Activated naive CD8-positive, alpha-beta T cell treated with anti-CD3 and anti-CD28 coated beads, Interleukin-2, amount 10 ng/mL, durations not matched to agents 7 days and 5 days (primary cell): ENCODE measurements at places on chromosomes 16 and 17. TPM values are rescaled to one million over a fixed set of nuclear protein-coding genes. Genes with fewer than 3 reads are reported as not detected.

Gene LAT
- total RNA-seq, result 297 TPM

Gene FAM20A
- total RNA-seq, result not detected

Gene SYT17
- total RNA-seq, result not detected

Gene CTF1
- total RNA-seq, result 0.37 TPM

Gene PCTP
- total RNA-seq, result 7.1 TPM

Gene SNX20
- 76.3 TPM for total RNA-seq

- H3K27ac ChIP-seq, result peak within 1 kb of the TSS; percentile 74
- peak within 1 kb of the TSS; percentile 94 for H3K4me3 ChIP-seq
- peaks cover 42% of the 10 kb centered on the region for H3K27me3 ChIP-seq
- DNase-seq, result peak; percentile 73
- H3K4me1 ChIP-seq, result peaks cover 37% of the 10 kb centered on the region
- H3K36me3 ChIP-seq, result peaks cover 12% of the 10 kb centered on the region
These were observed at the start of gene HOXB4 for GRCh38 chr17:48577946-48578615. Gene HOXB4, minus strand, starts transcription at chr17:48578350. Its CDS starts 31 bp downstream, at chr17:48578319.

- DNase-seq, result no peak
- H3K27me3 ChIP-seq, result peaks cover 3% of the 10 kb centered on the region
- H3K27ac ChIP-seq, result no peak overlapping the region
- H3K4me1 ChIP-seq, result no peaks in the 10 kb centered on the region
These were observed 66.6 kb upstream of the CPHXL start for GRCh38 chr16:75792771-75793492.

GRCh38 chr16:10989559-10989958, 45.2 kb downstream of the CLEC16A start:
- peak overlapping the region; percentile 56 for H3K4me3 ChIP-seq
- H3K4me1 ChIP-seq, result peaks cover 82% of the 10 kb centered on the region
- peaks cover 51% of the 10 kb centered on the region for H3K36me3 ChIP-seq

DNA sequence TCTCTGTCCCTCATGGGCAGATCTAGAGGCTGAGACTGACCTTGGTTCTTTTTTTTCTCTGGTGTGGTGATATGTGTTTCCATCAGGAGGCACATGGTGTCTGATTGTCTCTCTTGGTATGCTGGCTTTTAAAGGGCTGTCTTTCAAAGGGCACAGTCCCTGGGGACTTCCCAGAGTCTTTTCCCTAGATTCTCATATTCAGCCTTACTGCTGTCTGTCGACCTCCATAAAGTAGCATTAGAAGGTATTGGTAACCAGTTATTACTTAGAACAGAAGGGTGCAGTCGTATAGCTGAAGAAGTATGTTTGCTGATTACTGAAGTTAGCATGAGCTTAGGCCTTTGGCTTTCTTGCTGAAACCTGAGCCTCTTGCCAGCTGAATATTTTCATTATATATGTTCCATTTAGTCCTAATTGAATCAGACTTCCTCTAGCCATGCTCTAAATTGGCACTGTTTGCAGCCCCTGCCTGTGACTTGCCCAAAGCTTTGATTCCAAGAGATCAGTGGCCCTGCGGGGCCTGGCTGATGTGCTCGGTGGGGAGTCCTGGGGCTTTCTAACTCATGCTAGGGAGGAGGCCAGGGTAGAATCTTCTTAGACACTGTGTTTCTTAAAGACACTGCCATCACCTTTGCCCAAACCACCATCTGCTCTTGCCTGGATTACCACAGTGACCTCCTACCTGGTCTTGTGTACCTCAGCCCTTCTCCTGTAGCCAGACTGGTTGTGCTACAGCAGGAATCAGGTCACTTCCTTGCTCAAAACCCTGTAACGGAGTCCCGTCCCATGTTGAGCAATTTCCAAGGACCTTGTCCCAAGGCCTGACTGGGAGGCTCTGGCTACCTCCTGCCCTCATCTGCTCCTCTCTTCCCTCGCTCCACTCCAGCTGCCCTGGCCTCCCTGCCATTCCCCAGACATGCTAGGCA, 71.5 kb downstream of the WWP2 start:
- H3K27ac ChIP-seq, result no peak overlapping the region
- DNase-seq, result no peak
- no peaks in the 10 kb centered on the region for H3K36me3 ChIP-seq
- peaks cover 9% of the 10 kb centered on the region for H3K4me1 ChIP-seq
- no peaks in the 10 kb centered on the region for H3K27me3 ChIP-seq
- H3K4me3 ChIP-seq, result no peak overlapping the region

DNA sequence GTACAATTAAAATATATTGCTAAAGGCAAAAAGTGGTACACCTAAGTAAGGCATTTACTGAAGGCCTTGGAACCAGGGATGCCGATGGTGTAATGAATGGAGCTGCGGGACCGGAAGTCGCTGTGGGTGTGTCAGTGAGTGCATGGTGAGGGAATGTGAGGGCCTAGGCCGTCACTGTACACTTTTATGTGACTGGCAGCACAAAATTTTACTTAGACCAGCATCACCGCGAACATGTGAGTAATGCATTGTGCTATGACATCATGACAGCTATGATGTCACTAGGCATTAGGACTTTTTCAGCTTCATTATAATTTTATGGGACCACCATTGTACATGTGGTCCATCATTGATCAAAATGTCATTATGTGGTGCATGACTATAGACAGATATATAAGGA, 14.7 kb downstream of the ALOX15B start:
- no peak for DNase-seq

- peaks cover 5% of the 10 kb centered on the region for H3K36me3 ChIP-seq
- no peaks in the 10 kb centered on the region for H3K27me3 ChIP-seq
These were observed at the start of gene USP22 for GRCh38 chr17:21042458-21043295. Gene USP22, minus strand, starts transcription at chr17:21043011. Its CDS starts 176 bp downstream, at chr17:21042835.

- H3K4me1 ChIP-seq, result peaks cover 9% of the 10 kb centered on the region
- H3K4me3 ChIP-seq, result no peak overlapping the region
- H3K27ac ChIP-seq, result no peak overlapping the region
These were observed 160.6 kb downstream of the IRX3 start for GRCh38 chr16:54125751-54126655.

- H3K4me1 ChIP-seq, result peaks cover 9% of the 10 kb centered on the region
- DNase-seq, result no peak
- H3K27ac ChIP-seq, result no peak overlapping the region
- H3K27me3 ChIP-seq, result no peaks in the 10 kb centered on the region
These were observed 61.1 kb downstream of the TOM1L2 start for GRCh38 chr17:17911001-17911613.

GRCh38 chr16:14088155-14088753, 17.1 kb downstream of the MRTFB start:
- DNase-seq, result no peak
- H3K4me1 ChIP-seq, result no peaks in the 10 kb centered on the region
- no peak overlapping the region for H3K27ac ChIP-seq
- peaks cover 7% of the 10 kb centered on the region for H3K36me3 ChIP-seq
- H3K4me3 ChIP-seq, result no peak overlapping the region

GRCh38 chr16:17370731-17371285, 100.0 kb downstream of the XYLT1 start:
- peaks cover 19% of the 10 kb centered on the region for H3K36me3 ChIP-seq
- peak overlapping the region; percentile 79 for H3K4me3 ChIP-seq
- H3K27me3 ChIP-seq, result no peaks in the 10 kb centered on the region
- peaks cover 72% of the 10 kb centered on the region for H3K4me1 ChIP-seq
- no peak for DNase-seq

DNA sequence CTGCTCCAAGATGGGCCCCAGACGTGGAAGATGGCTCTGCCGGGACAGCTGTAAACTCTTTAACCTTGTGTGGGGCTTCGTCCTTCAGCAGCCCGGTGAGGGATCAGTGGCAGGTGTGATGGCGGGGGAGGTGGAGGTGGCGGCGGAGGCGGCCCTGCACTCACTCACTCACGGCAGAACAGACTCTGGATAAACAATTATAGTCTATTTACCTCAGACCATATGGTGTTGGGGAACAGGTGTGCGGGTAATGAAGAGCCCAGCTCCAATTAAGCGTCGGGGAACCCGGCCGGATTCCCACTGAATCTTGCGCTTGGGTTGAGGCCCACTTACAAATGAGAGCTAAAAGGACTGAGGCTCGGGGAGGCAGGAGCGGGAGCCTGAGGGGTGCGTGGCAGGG, 104.3 kb upstream of the SDK2 start:
- no peak overlapping the region for H3K4me3 ChIP-seq
- no peak overlapping the region for H3K27ac ChIP-seq
- no peak for DNase-seq
- peaks cover 3% of the 10 kb centered on the region for H3K27me3 ChIP-seq
- no peaks in the 10 kb centered on the region for H3K4me1 ChIP-seq

DNA sequence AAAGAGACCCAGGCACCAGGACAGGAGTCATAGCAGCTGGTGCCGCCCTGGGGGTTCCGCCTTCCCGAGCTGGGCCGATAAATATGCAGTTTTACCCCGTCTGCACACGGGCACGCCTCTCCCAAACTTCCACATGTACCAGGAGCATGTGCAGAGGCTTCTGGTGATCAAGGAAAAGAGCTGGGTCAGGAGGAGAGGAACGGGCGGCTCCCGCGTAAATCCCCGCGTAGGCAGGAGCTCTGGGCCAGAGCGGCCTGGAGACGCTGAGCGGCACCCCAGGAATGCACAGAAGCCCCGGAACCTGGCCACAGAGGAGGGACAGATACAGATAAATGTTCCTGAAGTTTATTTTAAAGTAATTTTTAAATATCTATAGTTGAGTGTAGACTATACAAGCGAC, 46.6 kb upstream of the METRNL start:
- no peaks in the 10 kb centered on the region for H3K27me3 ChIP-seq
- no peak overlapping the region for H3K27ac ChIP-seq
- no peak for DNase-seq
- peaks cover 12% of the 10 kb centered on the region for H3K36me3 ChIP-seq

- peak overlapping the region; percentile 85 for H3K4me3 ChIP-seq
- H3K4me1 ChIP-seq, result peaks cover 58% of the 10 kb centered on the region
- H3K36me3 ChIP-seq, result peaks cover 16% of the 10 kb centered on the region
- peak overlapping the region; percentile 97 for H3K27ac ChIP-seq
These were observed 64.2 kb downstream of the PITPNC1 start for GRCh38 chr17:67441052-67441895.

GRCh38 chr16:88782454-88783390, 2.3 kb downstream of the PIEZO1 start:
- no peaks in the 10 kb centered on the region for H3K36me3 ChIP-seq
- no peaks in the 10 kb centered on the region for H3K27me3 ChIP-seq
- DNase-seq, result no peak
- H3K4me3 ChIP-seq, result peak overlapping the region; percentile 75

DNA sequence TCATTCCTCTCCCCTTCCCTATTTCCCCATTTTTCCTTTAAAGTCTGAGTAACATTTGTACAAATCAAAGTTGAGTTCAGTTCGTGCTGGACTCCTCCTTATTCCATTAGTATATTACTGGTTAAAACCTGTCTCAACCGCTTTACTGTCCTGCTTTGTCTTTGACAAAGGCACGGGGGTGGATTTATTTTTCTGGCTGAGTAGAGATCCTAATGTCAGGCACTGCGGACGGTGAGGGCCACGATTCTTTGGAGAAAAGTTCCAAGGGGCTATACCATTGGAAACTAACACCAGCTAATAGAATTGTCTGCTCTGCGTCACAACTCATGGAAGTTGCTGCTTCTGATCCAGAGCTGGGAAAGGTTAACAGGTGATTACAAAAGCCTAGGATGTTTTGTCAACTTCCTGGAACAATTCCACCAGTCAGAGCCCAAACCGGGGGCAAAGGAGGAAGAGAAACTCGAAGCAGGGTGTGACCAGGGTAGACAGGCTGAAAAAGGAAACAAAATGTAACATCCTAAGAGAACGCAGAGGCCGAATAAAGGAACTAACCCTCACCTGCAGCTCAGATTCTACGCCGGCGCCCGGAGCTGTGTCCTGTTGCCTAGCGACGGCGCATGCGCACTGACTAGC, 12.4 kb downstream of the TAT start:
- H3K4me3 ChIP-seq, result peak overlapping the region; percentile 81
- H3K36me3 ChIP-seq, result no peaks in the 10 kb centered on the region
- H3K4me1 ChIP-seq, result peaks cover 12% of the 10 kb centered on the region
- no peak for DNase-seq
- peaks cover 2% of the 10 kb centered on the region for H3K27me3 ChIP-seq
- peak overlapping the region; percentile 87 for H3K27ac ChIP-seq

DNA sequence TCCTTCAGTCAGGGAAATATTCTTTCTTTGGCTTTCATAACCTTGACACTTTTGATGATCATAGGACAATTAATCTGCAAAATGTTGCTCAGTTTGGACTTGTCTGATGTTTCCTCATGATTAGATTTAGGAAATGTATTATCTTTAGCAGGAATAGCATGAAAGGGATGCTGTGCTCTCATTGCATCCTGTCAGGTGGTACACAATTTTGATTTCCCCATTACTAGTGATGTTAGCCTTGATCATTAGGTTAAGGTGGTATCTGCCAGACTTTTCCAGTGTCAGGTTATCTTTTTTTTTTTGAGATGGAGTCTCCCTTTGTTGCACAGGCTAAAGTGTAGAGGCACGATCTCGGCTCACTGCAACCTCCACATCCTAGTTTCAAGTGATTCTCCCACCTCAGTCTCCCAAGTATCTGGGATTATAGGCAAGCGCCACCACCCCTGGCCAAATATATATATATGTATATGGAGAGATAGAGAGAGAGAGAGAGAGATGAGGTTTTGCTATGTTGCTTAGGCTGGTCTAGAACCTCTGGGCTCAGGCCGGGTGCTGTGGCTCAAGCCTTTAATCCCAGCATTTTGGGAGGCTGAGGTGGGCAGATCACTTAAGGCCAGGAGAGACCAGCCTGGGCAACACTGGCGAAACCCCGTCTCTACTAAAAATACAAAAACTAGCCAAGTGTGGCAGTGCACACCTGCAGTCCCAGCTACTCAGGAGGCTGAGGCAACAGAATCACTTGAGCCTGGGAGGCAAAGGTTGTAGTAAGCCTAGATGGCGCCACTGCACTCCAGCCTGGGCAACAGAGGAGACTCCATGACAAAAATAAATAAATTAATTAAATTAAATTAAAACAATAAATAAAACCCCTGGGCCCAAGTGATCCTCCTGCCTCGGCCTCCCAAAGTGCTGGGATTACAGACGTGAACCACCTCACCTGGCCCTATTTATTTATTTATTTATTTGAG, 15.8 kb upstream of the CAVIN1 start:
- peak; percentile 47 for DNase-seq
- no peak overlapping the region for H3K4me3 ChIP-seq
- peaks cover 12% of the 10 kb centered on the region for H3K27me3 ChIP-seq
- peaks cover 6% of the 10 kb centered on the region for H3K4me1 ChIP-seq
- H3K36me3 ChIP-seq, result no peaks in the 10 kb centered on the region

GRCh38 chr16:65744401-65744800, 622.1 kb upstream of the CDH5 start:
- no peak for DNase-seq
- H3K4me3 ChIP-seq, result no peak overlapping the region
- no peaks in the 10 kb centered on the region for H3K27me3 ChIP-seq
- H3K27ac ChIP-seq, result no peak overlapping the region
- H3K4me1 ChIP-seq, result no peaks in the 10 kb centered on the region
- no peaks in the 10 kb centered on the region for H3K36me3 ChIP-seq

- peaks cover 4% of the 10 kb centered on the region for H3K36me3 ChIP-seq
- DNase-seq, result no peak
- H3K27ac ChIP-seq, result no peak overlapping the region
- H3K4me1 ChIP-seq, result peaks cover 26% of the 10 kb centered on the region
- H3K27me3 ChIP-seq, result no peaks in the 10 kb centered on the region
These were observed 2.7 kb downstream of the TNFAIP1 start for GRCh38 chr17:28338056-28338768.

- peaks cover 6% of the 10 kb centered on the region for H3K4me1 ChIP-seq
- H3K27me3 ChIP-seq, result peaks cover 17% of the 10 kb centered on the region
- H3K36me3 ChIP-seq, result no peaks in the 10 kb centered on the region
- no peak overlapping the region for H3K27ac ChIP-seq
- DNase-seq, result no peak
These were observed 31.7 kb downstream of the CDH1 start for GRCh38 chr16:68768771-68769170.

- H3K4me1 ChIP-seq, result no peaks in the 10 kb centered on the region
- no peak overlapping the region for H3K27ac ChIP-seq
- H3K4me3 ChIP-seq, result no peak overlapping the region
- peaks cover 18% of the 10 kb centered on the region for H3K36me3 ChIP-seq
These were observed 58.6 kb downstream of the ZNF778 start for GRCh38 chr16:89275837-89276720.

- no peaks in the 10 kb centered on the region for H3K4me1 ChIP-seq
- H3K4me3 ChIP-seq, result no peak overlapping the region
- H3K36me3 ChIP-seq, result no peaks in the 10 kb centered on the region
These were observed 1.8 kb upstream of the NOTUM start for GRCh38 chr17:81962499-81963441.
